ENCODE measurements at places on chromosomes 12 and 14. TPM values are rescaled to one million over a fixed set of nuclear protein-coding genes. Genes with fewer than 3 reads are reported as not detected.
A peak's percentile ranks its signal among the peaks of the same experiment; 100 is the strongest.

Gene SYCP3
- polyA plus RNA-seq: 0.20 TPM

Gene PRH1
- 11.2 TPM for polyA plus RNA-seq

- no peak for DNase-seq
Measured at GRCh38 chr14:77142005-77142800, 612 bp upstream of the ZDHHC22 start.

DNA sequence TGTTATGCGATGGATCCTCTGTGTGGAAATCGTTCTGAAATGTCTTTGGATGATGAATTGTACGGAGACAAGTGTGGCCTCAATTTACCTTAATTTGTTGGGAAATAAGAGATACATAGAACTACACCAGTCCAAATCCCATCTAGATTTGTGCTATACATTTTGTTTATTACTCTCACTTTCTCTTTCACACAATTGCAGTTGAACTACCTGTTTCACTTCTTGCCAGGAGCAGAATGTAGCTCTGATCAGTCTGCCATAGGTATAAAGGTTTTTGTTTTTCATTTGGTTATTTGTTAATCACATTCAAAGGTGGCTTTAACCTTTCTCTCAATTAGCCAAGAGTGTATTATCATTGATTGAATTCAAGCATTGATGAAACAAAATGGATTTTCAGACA is 268.2 kb downstream of the SNAPC1 start:
- DNase-seq: no peak

DNA sequence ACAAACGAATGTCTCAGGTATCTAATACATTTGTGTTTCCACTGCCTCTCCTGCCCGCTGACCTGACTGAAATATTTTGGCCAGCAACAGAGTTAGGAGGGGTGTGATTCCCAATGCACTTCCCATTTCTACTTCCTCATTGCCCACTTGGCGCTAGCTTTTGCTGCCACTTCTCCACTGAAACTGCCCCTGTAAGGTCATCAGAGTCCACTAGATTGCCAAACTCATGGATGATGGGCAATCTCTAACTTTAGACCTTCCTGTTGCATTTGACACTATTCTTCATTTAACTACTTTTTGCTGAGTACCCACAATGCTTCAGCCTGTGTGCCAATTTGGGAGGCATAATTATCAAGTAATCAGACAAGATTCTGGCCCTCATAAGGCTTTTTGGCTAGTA is 40.8 kb downstream of the GPR65 start:
- peak; percentile 28 for DNase-seq

- DNase-seq: no peak
Measured at GRCh38 chr14:94561656-94562010, 391 bp downstream of the SERPINA4 start.

DNA sequence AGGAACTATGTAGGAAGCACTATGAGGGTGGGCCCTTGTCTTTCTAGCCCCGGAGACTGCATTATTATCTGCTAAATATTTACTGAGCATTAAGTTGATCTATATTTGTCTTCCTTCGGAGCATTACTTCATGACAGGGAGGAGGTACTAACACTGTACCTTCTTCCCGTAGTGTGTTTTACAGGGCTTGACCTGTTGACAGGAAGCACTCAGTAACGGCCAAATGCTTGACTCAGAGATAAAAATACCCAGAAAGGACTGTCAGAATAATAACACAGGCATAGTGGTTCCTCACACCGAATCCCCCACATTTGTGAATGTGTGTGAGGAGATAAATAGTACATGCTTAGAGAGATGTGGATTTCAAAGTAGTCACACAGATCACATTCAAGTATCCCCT is 466.6 kb downstream of the EGLN3 start:
- DNase-seq: no peak

GRCh38 chr14:64723691-64724577 is 19.7 kb downstream of the PLEKHG3 start:
- DNase-seq: no peak

Gene TMEM63C
- polyA plus RNA-seq: 1.7 TPM

Measured in muscle of back (tissue), 13 donors.